ENCODE measurements at places on chromosomes 1 and 21.

- no peak for DNase-seq
Observed at GRCh38 chr21:45972353-45972715, 9.2 kb upstream of the COL6A1 start.

DNA sequence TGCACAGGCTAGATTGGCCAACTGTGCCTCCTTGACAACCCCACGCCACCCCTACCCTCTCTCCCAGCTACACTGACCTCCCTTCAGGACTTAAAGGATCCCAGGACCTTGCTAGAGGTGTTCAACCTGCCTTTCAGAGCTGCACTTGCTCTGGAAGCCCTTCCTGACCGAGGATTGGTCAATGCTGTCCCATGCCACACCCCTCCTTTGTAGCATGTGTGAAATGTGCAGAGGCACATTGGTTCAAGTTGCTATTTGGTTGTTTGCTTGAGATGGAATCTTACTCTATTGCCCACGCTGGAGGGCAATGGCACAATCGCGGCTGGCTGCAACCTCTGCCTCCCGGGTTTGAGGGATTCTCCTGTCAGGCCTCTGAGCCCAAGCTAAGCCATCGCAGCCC, 21.8 kb downstream of the ACTA1 start:
- DNase-seq: no peak

GRCh38 chr1:159882527-159882862, 17.5 kb downstream of the CFAP45 start:
- DNase-seq: no peak

DNA sequence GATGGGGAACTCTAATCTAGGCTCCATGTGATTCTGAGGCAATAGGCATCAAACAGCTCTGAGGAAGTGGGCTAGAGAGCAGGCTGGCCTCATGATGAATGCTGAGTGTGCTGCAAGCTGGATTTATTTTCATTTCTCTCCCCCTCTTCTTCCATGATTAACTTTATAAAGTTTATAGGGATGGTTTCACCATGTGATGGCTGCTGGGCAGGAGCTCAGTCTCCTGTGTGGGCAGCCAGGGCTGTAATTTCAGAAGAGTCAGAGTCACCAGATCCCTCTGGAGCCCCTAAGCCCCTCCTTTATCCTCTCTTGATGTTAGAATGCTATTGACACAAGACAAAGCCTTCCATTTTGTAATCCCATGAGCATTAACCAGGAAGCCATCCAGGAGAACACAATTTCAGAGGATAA, 143.6 kb downstream of the CNIH3 start:
- DNase-seq: no peak

- no peak for DNase-seq
Observed at GRCh38 chr1:11138952-11139351, 39.3 kb upstream of the EXOSC10 start.

DNA sequence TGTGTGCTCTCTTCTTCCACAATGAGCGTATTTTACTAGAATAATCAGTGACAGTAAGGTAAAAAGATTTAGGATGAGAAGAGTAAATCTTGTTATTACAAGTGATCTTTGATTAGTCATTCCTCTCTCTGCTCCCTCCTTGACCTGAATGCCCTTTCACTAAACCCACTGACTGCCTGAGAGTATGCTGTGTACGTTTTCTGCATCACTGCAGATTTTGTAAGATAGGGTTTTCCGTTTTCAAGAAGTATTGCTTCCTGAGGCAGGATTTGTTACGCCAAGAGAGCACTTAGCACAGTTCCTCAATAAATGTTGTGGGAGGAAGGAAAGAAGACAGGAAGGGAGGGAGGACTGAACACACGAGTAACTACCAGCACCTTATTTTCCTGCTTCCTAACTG, 7.7 kb upstream of the LAMB3 start:
- no peak for DNase-seq

DNA sequence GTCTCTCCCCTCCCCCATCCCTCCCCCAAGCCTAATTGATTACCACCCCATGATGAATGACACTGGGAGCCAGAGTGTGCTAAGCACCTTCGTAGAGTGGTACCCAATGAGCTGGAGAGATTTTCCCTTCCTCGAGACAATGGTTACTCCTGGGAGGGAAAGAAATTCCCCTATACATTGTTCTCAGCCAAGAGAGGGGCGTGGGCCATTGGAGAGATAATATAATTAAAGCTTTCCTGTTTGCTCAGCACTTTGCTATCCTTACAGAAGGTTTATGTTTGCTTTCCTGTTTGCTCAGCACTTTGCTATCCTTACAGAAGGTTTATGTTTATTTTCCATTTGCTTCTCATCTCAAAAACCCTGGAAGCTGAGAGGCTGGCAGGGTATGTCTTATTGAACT, 126.1 kb upstream of the KLHDC7A start:
- DNase-seq: no peak

DNA sequence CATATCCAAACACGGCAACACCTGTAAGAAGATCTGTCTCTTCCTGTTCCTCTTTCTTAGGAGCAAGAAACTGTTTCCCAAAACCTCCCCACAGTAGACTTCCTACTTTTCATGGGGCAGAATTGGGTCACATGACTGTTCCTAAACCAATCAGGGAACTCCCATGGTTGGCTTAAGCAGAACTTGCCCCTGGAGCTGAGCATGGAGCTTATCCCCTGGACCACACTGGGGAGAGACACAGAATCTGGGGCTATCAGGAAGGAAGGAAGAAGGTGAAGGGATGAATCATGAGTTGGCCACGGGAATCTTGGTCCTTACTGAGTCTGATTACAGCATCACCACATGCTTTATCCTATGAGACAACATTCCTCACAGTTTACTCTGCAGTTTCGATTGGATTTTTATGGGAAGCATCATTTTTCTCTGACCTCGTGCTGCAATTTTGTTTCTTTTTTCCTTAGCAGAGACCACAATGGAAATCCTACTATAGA, 81.8 kb downstream of the CDC7 start:
- DNase-seq: no peak

GRCh38 chr1:19547814-19548213, 62.5 kb upstream of the CAPZB start:
- peak; percentile 15 for DNase-seq

- DNase-seq: no peak
Observed at GRCh38 chr1:22141554-22142314, 1.2 kb downstream of the WNT4 start.

DNA sequence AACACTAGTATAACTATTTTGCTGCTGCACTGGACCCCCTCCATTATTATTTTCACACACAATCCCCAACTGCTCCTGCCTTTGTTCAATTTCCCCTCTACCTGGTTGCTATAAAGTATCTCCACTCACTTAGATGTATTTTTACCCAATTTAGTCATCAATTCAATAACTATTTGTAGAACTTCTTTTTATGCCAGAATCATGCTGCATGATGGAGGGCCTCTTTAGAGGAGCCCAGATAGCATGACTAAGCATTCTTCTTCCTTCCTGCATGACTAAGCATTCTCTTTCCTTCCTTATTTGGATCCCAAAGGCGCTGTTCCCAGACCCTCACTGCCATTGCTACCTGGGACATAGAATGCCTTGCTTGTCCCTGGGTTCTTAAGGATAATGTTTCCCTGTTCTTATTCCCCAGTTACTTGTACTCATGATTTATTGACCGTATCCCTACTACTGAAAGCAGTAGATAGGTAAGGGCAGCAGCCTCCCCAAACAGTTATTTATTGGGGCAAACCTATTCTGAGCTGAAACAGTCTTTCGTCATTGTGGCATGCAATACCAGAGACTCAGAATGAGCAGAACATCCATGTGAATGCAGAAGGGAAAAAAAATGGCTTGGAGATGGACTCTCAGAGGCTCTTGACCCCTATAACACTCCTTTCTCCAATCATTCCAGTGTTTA, 89.3 kb upstream of the AKT3 start:
- DNase-seq: no peak

DNA sequence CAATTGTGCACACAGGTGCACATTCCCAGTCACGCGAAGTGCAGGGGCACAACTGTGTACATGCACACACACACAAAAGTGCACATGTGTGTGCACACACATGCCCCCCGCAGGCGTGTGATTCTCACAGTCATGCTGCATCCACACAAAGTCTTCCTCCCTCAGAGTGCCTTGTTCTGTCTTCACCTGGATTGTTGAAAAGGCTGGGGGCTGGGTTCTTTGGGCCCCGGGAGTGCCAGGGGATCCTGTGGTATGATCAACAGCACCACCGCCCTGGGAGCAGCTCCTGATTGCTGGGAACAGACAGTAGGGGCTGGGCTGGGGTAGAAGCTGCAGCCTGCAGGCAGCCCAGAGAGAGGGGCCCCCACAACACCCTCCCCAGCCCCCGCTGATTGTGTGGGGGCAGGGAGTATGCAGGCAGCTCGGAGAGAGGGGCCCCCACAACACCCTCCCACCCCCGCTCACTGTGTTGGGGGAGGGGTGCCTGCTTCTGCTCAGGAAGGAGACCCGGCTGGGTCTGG, 3.4 kb downstream of the COL18A1 start:
- DNase-seq: no peak

GRCh38 chr1:34899906-34900305, 29.5 kb downstream of the DLGAP3 start:
- no peak for DNase-seq

- no peak for DNase-seq
Observed at GRCh38 chr1:165439330-165439729, 5.6 kb downstream of the RXRG start.

GRCh38 chr1:106608841-106609240, 447.6 kb upstream of the PRMT6 start:
- no peak for DNase-seq

DNA sequence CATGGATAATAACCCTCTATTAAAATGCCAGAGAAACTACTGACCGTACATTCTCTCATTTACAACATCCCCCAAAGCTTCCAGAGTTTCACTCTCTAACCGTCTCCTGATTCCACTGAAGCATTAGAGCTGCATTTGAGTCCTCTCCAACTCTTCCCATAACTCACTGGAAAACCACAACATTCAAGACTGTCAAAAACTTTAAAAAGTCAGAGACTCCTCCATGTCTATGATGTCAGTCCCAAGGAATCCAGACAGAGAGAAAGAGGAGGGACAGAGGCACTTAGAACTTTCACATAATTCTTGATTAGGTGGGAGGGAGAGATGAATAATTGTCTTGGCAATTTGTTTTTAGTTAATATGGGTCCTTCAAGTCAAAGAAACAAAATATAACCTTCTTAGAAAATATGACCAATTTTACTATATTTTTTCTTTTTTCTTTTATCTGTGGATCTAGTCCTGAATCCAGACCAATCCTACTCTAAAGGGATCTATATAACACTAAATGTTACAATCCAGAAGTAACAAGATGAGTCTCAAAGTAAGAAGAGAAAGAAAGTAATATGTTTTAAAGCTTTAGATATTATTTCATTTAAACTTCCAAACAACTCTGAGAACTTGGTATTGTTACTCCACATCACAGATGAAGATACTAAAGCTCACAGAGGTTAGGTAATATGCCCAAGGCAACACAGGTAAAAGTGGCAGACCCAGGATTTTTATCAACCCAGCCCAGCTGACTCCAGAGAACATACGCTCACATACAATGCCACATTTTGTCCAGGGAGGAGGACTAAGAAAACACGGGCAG, 23.8 kb downstream of the OTUD7B start:
- no peak for DNase-seq

- no peak for DNase-seq
Observed at GRCh38 chr1:202593845-202594244, 116.4 kb downstream of the SYT2 start.

- no peak for DNase-seq
Observed at GRCh38 chr1:234710936-234711724, 101.2 kb upstream of the IRF2BP2 start.

DNA sequence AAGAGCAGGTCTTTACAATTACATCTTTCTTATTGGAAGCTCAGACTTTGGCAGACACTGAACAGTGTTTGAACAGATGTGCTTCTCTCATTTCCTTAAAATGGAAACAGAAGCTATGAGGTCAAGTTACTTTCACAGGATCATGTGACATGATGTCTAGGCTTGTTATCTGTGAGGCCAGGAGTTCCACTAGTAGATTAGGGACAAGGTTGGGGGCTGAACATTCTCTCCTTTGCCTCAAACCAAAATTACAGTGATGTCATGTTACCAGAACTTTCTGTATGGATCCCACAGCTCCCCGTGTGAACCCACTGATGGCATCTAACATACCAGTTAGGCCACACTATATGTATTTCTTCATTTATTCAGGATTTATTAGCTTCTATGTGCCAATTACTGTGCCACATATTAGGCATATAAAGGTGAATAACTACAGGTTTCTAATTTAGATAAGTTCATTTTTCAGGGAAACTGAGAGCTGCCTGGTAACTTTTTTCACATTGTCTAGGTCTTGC, 6.0 kb downstream of the DYNLT5 start:
- peak; percentile 9 for DNase-seq

DNA sequence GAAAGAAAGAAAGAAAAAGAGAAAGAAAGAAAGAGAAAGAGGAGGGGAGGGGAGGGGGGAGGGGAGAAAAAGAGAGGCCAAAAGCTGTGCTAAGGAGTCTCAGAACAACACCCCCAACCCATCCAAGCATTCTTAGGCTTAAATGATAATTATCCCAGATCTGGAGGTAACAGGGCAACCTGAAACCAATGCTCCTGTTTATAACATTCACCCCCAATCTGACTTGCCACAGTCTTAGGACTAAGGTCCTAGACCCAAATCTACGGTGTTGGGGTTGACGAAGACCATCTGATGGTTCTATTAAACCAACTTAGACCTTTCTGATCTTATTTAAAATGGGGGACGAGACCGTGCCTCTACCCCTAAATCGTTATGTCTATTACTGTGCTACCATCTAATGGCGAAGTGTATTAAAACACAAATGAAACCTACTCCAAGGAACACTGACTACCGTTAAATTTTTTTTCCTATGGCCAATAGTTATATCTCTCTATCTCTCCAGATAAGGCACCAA, 119.3 kb upstream of the CDC42BPA start:
- DNase-seq: no peak

- DNase-seq: no peak
Observed at GRCh38 chr1:218081358-218081757, 203.7 kb upstream of the RRP15 start.

DNA sequence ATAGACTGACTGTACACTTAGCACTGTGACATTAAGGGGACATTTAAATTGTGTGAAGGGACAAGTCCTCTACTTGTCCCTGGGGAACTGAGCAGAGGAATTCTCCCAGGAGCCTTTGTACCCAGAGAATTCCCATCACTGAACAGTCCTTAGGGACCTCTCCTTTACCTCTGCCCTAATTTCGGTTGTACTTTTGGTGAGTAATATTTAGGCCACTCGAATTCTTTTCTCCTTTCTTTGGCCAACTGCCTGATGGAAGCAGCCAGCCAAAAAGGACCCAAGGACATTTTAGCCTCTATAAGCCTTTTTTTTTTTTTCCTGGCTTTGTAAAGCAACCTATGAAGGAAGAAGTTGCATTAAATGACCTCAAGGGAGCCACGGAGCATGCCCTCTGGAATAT, 71.5 kb downstream of the NR5A2 start:
- no peak for DNase-seq

GRCh38 chr1:227895828-227896685, 51.7 kb downstream of the WNT9A start:
- no peak for DNase-seq

GRCh38 chr1:52692697-52693096, 5.5 kb downstream of the COA7 start:
- DNase-seq: no peak

- DNase-seq: no peak
Observed at GRCh38 chr1:84889437-84889836, 3.6 kb downstream of the LPAR3 start.

GRCh38 chr1:205329719-205330118, 8.2 kb upstream of the NUAK2 start:
- peak; percentile 30 for DNase-seq

GRCh38 chr1:40107290-40107959, 10.4 kb upstream of the PPT1 start:
- peak; percentile 97 for DNase-seq

- DNase-seq: peak; percentile 64
Observed at GRCh38 chr1:22618056-22618455, 18.4 kb upstream of the C1QA start.

- no peak for DNase-seq
Observed at GRCh38 chr1:163820766-163821165, 499.0 kb downstream of the NUF2 start.
